ENCODE measurements at places on chromosomes 16 and 17. TPM values are rescaled to one million over a fixed set of nuclear protein-coding genes. Genes with fewer than 3 reads are reported as not detected.

TMEM219 gene
- 102 TPM for total RNA-seq

PRM2 gene
- not detected for total RNA-seq

CCDC154 gene
- 0.20 TPM for total RNA-seq

C17orf78 gene
- not detected for total RNA-seq

IRF8 gene
- 0.59 TPM for total RNA-seq

BTBD17 gene
- not detected for total RNA-seq
